ENCODE measurements at places on chromosomes 12 and 14.
A peak's percentile ranks its signal among the peaks of the same experiment; 100 is the strongest.

DNA sequence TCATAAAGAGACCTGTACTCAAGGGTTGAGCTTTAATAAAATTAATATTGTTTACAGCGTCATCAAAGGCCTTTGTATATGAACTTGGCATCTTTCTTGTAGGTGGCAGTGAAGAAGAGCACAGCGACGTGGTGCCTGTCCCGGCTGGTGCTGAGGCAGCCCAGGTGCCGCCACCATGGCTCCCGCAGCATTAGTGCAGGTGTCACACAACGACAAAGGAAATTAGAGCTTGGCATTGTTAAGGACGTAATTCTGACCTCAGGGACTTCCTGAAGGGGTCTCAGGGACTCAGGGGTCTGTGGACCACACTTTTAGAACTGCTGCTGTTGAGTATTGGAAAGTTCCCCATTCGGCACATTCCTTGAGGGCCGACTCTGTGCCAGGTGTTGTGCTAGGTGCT is 24.1 kb downstream of the EML1 start:
- no peak for DNase-seq

GRCh38 chr12:41013881-41014642 is 174.1 kb upstream of the PDZRN4 start:
- no peak for DNase-seq

DNA sequence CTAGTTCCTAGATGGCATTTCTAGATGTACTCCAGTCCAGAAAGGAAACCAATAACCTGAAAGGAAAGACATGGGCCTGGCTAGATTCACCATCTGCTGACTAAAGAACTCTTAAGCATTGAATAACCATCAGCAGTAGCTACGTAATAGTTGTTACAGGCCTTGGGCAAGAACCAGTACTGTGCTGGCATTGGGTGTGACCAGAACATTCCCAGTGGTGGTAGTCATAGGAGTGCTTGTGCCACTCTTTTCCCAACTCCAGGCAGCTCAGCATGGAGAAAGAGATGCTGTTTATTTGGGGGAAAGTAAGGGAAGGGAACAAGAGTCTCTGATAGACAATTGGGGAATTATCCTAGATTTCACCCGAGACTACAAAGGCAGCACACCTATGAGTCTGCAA is 333.3 kb downstream of the SLC16A7 start:
- no peak for DNase-seq

DNA sequence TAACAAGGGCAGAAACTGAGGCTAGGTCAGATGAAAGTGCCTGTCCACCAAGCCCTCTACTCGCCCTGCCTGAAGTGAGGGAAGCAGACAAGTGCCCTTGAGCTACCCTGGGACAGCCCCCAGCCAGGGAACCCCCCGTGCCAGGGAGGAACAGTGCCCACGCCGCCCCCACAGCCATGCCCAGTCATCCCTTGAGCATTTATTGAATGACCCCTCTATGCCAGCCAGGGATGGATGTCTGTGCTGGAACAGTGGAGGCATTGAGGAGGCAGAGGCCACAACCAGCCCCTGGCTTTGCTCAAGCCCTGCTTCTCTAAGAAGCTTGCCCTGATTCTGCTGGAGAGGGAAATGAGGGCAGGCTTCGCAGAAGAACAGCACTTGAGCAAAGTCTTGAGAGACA is 3.7 kb upstream of the AQP6 start:
- DNase-seq, result no peak

- DNase-seq, result no peak
Observed at GRCh38 chr14:20775043-20775442, 6.0 kb upstream of the RNASE6 start.

- peak; percentile 86 for DNase-seq
Observed at GRCh38 chr14:22471545-22472121, 117.4 kb downstream of the DAD1 start.

DNA sequence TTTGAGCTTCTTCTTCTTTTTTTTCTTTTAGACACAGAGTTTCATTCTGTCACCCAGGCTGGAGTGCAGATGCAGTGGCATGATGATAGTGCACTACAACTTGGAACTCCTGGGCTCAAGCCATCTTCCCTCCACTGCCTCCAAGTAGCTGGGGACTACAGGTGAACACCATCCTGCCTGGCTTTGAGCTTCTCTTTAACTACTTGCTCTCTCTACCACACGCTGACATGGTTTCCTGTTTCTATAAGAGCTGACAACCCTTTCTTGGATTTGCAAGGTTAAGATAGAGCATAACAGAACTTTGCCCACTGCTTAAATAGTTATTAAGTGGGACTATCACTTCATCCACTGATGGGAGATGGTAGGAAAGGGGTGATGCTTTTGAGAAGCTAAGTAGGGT is 82.4 kb upstream of the SLC38A2 start:
- no peak for DNase-seq

DNA sequence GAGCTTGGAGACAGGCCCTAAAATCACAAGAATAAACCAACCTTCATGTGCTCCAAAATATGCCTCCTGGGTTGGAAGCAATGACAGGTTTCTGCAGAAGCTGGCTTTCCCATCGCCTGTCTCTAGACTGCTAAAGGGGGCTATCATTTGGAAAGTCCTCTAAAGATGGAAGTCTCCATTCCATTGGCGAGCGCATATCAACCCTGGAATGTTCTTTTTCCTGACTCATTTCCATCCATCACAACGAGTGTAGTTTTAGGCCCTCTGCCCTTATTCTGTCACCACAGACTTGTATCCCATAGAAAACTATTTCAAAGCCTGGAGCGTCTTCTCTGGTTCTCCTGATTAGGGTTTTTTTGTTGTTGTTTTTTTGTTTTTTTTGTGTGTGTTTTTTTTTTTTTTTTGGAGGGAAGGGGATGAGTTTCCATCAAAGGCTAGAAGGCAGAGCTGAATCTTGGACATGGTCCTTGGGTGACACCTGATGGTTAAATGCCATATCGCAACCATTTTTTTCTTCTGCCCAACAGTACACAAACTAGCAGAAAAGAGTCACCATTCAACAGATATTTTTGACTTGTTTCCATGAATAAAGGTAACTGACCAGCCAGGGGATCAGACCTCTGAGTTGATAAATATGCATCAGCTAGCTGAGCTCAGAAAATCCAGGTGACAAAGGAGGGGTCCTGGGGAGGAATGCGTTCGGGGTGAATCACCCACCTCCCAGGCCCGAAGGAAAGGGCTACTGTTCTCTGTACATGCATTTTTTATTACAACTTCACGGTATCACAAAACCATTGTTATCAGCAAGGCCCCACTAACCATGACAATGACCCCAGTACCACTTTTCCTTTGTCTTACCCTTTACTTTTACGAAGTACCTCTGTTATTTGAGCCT is 40.5 kb downstream of the KCNA5 start:
- DNase-seq, result peak; percentile 63

DNA sequence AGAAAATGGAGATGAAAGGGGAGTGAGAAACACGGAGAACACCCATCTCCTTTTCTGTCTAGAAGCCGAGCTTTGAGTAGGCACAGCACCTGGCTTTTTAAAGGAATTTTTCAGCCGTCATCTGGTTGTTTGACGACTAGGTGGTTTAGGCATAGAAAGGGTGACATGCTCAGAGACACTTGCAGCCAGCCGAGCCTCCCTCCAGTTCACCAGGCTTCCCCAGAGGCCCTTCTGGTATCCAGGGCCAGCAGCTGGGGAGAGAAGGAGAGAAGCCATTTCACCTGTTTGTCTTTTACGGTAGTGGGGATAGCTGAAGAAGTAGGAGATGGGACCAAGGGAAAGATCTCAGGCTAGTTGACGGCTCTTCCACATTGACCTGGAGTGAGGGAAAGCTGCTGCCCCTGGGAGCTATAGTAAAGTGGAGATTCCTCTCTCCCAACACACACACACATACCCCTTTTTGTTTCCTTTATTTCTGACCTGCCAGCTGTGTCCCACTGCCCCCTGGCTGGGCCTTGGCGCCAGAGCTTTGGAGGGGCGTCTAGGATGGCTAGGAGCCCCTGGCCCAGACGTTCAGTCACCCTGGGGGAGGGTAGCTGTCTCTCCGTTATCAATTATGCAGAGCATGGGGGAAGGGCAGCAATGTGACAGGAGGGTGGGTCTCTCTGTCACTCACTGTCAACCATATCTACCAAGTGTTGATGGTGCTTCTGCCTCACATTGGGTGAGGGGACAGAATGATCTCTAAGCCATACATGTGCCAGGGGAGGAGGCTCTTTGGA is 5.5 kb downstream of the MAP3K12 start:
- DNase-seq, result no peak

DNA sequence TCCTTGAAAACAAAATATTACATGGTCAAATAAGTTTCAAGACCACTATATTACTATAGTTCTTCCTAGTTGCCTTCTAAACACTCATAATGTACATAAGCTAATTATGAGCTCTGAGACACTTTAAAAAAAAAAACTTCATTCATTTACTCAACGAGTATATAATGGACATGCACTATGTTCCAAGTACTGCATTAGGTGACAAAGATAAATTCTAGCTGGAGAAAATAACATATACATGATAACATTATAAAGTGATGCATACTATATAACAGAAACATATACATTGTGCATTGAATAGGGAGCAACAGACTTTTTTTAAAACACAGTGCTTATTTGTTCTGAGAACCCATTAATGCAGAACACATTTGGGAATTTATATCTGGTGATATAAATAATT is 202.3 kb downstream of the NELL2 start:
- DNase-seq, result no peak

GRCh38 chr12:32471591-32472001 is 72.2 kb downstream of the FGD4 start:
- no peak for DNase-seq

GRCh38 chr14:72701605-72702004 is 192.3 kb downstream of the DPF3 start:
- DNase-seq, result no peak

- no peak for DNase-seq
Observed at GRCh38 chr12:124194893-124195566, 99.9 kb upstream of the RFLNA start.

- DNase-seq, result no peak
Observed at GRCh38 chr12:58459191-58459590, 461.1 kb downstream of the LRIG3 start.

- DNase-seq, result no peak
Observed at GRCh38 chr14:91509083-91509877, 830 bp downstream of the PPP4R3A start.

GRCh38 chr14:90072350-90072749 is 10.6 kb downstream of the KCNK13 start:
- no peak for DNase-seq

- DNase-seq, result peak; percentile 14
Observed at GRCh38 chr12:110600254-110600653, 13.7 kb upstream of the TCTN1 start.

DNA sequence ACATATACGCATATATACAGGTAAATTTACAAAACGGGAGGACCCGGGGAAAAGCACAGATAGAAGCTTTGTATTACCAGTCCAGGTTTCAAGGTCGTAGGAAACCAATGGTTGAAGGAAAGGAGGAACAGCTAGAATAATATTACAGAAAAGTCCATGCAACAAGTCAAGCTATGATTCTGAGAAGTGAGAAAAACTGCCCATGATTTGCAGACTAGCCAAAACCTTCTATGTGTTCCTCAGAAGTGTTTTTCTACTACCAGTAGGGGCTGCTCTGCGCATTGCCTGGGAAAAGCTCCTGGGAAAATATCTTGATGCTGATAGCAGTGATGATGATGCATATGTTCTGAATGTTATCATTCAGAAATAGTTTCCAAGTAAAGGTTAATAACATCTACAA is 2.2 kb downstream of the PDZRN4 start:
- no peak for DNase-seq

DNA sequence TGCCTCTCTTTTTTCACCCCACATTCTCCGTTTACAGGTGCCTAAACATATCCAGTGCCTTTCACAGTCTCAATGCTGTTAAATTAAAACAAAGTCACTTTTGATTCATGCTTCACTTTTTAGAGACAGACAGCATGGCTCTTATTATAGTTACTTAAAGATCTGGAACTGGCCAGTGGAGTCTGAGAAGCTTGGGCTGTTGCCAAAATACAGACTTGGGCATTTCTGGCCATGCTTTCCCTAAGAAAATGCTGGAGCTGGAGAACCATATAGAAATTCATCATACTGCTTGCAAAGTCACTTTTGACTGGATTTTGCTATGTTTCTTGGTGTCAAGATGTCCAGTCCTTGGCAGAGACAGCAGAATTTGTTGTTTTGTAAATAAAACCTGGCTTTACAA is 12.2 kb upstream of the GPR68 start:
- peak; percentile 22 for DNase-seq

GRCh38 chr12:67415473-67415872 is 146.3 kb downstream of the CAND1 start:
- peak; percentile 78 for DNase-seq

- DNase-seq, result peak; percentile 81
Observed at GRCh38 chr14:99774556-99775307, 18.5 kb upstream of the EML1 start.

DNA sequence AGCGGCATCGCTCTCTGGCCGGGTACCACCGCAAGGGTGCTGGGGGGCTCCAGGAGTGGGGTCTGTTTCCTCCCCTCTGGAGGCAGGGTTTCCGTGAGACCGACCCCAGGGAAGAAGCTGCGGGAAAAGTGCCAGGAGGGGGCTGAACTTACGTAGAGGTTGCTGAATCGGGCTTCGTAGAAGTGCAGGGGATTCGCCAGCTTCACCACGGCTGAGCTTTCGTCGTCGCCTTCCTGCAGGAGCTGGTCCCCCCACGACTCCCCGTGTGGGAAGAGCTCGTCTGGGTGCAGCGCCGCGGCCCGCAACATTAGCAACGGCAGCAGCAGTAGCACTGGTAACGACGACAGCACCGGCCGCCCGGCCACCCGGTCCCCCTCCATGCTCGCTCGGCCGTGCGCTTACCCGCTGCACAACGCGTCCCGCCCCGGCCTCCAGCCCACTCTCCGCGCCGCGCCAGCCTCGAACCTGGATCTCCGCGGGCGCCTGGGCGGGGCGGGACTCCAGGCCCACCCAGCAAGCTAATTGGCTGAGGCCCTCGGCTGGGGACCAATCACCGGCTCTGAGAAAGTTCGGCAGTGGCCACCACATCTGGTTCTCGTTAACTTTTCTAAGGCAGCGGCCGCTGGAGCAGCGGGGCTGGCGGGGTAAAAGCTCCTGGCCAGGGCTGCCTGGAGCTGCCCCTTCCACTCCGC is at the start of gene NID2:
NID2 (minus strand) TSS at position 445 of the 692 bp plus-strand sequence; CDS start at position 380, 65 bp downstream.
- DNase-seq, result no peak

- no peak for DNase-seq
Observed at GRCh38 chr14:57302883-57303282, 34.1 kb downstream of the AP5M1 start.

DNA sequence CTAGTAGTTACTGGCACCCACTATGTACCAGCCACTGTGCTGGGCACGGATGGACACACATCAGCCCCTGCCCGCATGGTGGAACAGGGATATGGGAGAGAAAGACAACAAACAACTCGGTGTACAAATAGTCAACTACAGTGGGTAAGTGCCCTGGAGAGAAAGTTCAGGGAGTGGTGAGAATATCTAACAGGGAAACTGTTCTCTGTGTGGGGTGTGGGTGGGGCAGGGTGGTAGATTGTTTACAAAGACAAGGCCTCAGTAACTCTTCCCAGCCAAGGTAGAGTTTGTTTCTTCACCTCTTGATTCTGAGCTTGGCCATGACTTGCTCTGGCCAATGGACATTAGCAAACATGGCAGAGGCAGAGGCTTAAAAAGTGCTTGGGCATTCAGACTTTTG is 12.9 kb upstream of the CLMN start:
- DNase-seq, result no peak
